ENCODE measurements at places on chromosomes 4 and X. TPM values are rescaled to one million over a fixed set of nuclear protein-coding genes. Genes with fewer than 3 reads are reported as not detected.
A peak's percentile ranks its signal among the peaks of the same experiment; 100 is the strongest.

DNA sequence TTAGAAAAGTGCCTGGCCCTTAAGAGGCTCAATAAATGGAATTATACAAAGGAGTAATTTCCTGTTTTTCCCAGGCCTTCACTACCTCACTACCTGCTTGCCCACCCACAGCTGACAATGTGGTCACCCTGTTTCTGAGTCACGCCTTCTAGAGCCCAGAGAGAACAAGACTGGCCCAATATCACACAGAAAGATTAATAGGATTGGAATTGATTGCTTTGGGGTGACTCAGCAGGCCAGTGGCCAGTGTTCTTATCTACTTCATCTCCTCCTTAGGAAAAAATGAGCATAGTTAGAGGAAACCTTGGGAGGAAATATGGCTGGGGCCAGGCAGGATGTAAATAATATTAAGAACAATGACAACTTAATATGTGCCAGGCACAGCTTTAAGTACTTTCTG lies 4.5 kb upstream of the FGF16 start:
- no peak for DNase-seq

DNA sequence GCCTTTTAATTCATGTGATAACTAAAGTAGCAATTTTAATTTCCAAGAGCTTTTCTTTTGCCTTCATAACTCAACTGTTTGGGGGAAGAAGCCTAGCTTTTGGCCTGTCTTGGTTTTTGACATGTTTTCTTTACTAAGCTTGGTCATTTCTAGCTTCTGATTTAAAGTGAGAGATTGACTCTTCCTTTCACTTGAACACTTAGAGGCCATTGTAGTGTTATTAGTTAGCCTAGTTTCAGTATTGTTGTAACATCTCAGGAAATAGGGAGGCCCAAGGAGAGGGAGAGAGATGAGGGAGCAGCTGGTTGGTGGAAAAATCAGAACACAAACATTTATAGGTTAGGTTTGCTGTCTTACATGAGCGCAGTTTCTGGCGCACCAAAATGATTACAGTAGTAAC lies 44.8 kb downstream of the DCLK2 start:
- DNase-seq = no peak

GABRG1 gene
- total RNA-seq = 0.17 TPM

- DNase-seq = no peak
These were observed 103.9 kb upstream of the MAOA start for GRCh38 chrX:43552156-43552555.

FAM9C gene
- total RNA-seq = 0.07 TPM

DNA sequence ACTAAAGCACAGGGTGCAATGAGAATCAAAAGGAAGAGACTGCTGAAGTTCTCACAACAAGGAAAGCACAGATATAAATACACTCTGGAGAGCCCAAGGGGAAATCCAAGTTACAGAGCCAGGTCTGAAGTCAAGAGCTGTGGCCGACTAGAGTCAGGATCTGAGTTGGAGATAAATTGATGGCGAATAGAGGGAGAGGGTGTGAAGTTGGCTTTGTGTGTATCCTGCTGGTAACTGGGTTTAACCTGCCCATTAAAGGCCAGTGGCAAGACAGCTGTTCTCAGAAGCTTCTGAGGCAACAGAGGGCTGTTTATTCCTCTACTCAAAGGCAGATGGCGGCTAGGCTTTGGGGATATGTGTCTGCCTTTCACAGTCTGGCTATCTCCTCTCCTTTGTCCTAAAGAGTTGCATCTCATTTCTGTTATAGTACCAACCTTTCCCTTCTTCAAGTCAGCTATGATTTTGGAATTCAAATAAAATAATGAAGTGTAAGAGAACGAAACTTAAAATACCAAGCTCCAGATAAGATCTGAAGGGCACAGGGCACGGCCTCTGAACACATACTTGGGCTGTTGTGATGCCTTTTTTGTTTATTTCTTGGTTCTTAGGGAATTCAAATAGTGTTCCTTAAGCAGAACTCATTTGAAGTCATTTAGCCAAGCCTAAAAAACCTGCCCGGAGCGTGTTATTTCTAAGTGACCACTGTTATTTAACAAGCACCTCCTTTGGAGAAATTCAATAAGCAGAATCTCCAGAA lies 142.1 kb downstream of the APBB2 start:
- no peak for DNase-seq

BEND4 gene
- total RNA-seq = 43.0 TPM

PPARGC1A gene
- total RNA-seq = 1.9 TPM

GRCh38 chrX:10126834-10127233 lies 29.9 kb upstream of the CLCN4 start:
- DNase-seq = no peak

DNA sequence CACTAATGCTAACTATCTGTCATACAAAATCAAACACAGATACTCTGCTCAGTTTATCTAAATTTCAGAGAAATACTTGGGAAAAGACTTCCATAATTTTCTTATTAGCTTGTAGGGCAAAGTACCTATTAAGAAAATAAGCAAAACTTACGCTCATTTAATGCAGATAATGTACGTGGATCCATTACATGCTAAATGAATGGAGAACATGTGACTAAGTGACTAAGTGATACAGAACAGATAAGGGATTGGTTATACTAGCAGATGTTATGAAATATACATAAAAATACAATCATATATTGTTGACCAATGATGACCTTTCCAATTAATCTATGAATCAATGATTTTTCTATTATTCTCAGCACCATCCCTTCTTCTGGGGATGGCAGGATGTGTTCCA lies 25.7 kb downstream of the EREG start:
- no peak for DNase-seq

GRCh38 chr4:166012129-166013030 lies 139.3 kb downstream of the TLL1 start:
- no peak for DNase-seq

DNA sequence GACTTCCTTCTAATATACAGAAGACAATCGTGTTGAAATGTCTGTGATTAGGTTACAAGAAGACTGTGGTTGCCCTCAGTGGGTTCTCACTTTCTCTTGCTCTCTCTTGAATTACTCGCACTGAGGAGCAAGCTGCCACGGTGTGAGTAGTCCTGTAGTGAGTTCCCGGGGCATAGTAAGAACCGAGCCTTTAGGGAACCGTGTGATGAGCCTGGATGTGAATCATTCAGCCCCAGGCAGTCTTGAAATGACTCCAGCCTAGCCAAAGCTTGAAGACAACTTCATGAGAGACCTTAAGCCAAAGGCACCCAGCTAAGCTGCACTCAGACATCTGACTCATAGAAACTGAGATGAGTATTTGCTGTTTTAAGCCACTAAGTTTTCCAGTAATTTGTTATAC lies 292.7 kb downstream of the SPOCK3 start:
- no peak for DNase-seq

DNA sequence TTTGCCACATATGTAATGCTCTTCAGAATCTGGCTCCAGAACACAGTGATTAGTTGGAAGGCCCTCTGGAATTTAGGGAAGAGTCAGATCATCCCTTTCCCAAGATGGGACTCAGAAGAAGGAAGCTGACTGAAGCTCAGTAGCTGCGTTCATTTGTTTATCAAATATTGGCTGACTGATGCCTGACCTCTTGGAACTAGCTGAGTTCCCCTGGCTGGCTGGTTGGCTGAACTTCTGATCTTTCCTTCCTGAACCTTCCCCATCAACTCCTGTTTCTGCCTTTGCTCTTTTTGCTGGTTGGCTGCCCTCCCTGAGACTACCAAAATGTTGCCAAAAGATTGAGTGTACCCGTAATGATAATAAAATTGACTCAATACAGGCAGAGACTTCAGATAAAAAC lies 866.5 kb upstream of the INTU start:
- no peak for DNase-seq

DNA sequence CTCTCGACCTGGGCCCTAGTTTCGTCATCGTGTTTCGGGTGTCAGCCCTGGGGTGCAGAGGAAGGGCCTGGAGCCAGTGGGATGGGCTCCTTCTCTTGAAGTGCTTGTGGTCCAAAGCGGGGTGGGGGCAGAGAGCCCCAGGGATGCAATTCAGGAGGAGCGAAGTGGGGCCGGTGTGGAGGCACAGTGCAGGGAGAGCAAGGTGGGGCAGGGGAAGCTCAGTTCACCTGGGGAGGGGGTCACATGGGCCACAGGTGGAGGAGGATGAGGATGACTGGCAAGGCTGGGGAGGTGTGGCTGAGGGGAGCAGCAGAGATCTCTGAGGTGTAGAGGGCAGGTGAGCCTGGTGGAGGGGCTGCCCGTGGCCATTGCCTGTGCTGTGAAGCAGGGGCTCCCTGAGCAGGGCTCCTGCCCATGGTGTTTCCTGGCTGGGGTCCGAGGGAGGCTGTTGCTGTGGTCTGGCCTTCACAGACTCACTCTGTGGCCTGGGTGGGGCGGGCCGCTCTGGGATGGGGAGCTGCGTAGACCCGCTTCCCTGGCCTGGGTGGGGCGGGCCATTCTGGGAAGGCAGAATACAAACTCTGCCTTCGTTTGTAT lies 6.9 kb downstream of the SORCS2 start:
- DNase-seq = no peak

IL21 gene
- not detected for total RNA-seq

GRCh38 chrX:147913570-147913969 lies 1.9 kb downstream of the FMR1 start:
- no peak for DNase-seq

DNA sequence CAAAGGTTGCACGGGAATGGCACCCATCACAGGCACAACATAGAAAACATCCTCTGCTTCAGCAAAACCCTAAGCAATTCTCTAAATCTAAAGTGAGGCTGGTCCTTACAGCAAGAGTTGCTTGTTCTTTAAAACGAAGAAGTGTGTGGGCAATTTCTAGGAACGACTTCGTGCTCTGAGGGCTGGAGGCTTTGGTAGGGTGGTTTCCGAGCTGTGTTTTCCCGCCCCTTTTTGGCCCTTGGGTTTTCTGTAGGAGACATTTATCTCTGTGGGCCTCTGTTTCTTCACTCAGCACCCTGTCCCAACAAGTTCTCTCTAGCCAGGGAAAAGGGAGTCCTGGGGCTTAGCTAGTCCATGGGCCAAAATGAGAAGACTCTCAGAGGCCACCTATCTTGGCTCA lies 84.2 kb downstream of the SLC2A9 start:
- DNase-seq = no peak

TLR6 gene
- total RNA-seq = 0.11 TPM

CT55 gene
- not detected for total RNA-seq

DNA sequence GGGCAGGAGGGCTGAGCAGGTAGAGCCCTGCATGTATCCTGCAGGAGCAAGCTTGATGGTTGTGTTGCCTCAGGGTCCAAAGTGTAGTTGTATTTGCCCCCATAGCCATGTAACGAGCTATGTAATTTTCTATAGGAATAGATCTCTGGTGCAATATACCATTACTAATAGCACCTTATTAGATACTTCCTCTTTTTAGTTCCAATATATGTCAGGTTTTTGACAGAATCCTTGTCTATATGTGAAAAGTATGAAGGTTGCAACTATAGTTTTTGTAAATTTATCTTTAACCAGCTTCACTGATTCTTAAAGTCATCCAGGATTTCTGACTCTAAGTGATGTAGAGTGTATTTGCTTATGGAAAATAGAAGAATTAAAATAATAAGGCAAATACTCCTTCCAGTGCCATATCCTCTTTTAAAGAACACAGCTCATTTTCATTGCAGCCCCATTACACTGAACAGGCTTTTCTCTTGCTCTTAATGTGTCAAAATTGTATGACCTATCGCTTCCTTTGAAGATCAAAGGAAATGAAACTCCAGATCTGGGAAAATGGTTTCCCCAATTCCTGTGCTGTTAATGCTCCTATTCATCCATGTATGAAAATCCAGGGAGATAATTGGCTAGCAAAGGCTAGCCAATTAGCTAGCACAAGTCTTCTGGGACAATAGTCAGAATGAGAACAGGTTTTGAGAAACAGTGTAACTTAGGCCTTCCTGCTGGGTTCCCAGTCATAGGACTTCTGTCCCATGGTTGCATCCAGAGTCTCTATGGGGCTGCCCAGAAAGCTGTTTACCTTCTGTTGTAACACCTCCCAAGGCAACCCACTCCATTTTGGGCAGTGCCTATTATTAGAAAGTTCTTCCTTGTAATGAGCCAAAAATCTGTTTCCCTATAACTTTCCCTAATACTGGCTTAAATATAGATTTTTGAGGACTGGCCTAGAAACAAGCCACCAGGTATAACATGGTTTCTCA lies 90.6 kb downstream of the TSPAN7 start:
- no peak for DNase-seq

DNA sequence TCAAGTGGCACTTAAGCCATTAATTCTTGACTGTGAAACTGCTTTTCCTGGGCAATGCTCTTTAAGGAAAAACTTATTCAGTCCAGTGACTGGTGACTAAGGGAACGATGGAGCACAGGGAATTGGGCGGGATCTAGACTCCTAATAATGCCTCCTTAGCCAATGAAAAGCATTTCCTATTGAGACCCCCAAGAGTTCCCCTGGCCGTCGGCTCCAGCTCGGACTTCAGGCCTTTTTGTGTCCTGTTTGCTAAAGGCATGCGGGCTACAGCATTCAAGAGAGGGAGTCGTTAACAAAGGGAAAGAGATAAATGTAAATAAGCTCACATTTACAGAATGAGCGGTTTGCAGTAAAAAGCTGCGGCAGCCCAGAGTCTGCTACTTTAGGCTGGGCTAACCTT lies at the start of gene LPAR4:
LPAR4 (plus strand) TSS at position 232 of the 400 bp plus-strand sequence. CDS start 7,150 bp downstream, outside the sequence.
- peak; percentile 36 for DNase-seq

ITGB1BP2 gene
- total RNA-seq = 6.8 TPM

DNA sequence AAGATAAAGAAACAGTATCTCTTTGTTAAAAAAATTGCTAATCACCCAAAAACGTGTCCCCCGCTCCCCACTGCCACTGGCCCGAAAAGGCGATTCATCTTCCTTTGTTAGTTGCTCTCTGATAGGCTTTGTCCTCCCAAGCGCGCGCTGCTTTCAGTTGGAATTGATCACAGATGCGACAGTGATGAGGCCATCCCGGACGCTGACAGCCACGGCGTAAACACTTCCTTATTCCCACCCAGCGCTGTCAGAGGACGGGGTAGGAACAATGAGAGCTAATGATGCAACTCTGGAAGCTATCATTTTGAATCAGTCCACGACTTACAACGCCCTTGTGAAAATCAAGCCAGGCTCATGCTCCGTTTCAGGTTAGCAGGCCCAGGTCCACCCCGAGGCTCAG lies 21.4 kb downstream of the SOD3 start:
- no peak for DNase-seq

- DNase-seq = no peak
These were observed 2.7 kb downstream of the RASL11B start for GRCh38 chr4:52864793-52865192.

- DNase-seq = no peak
These were observed 11.4 kb downstream of the RNF175 start for GRCh38 chr4:153748378-153748777.

GRCh38 chr4:53591372-53591892 lies at the start of gene LNX1:
TSS of gene LNX1 (minus strand) at chr4:53591486. CDS start at chr4:53574002, 17,484 bp downstream.
- peak; percentile 93 for DNase-seq

SCML2 gene
- 12.8 TPM for total RNA-seq

DNA sequence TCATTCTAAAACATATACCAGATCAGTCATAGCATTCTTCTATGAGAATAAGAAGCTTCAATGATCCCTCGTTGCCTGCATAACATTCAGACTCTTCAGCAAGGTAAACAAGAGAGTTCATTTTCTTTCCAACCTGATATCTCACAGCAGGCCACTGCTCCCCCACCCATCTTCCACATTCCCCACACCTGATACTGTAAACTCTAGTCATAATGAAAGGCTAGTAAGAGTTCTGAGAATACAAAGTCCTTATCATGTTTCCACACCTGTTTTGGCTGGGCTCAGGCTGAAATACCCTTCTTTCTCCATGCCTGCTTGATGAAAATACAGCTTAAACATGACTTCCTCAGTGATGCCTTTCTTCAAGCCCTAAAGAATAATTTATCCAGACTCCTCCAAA lies 2.3 kb upstream of the AASDH start:
- no peak for DNase-seq

GRCh38 chrX:78182881-78183280 lies 43.4 kb upstream of the TAF9B start:
- DNase-seq = no peak
